ENCODE measurements at places on chromosomes 4 and X.

- no peak for DNase-seq
Measured at GRCh38 chrX:42248226-42248625, 324.9 kb upstream of the CASK start.

DNA sequence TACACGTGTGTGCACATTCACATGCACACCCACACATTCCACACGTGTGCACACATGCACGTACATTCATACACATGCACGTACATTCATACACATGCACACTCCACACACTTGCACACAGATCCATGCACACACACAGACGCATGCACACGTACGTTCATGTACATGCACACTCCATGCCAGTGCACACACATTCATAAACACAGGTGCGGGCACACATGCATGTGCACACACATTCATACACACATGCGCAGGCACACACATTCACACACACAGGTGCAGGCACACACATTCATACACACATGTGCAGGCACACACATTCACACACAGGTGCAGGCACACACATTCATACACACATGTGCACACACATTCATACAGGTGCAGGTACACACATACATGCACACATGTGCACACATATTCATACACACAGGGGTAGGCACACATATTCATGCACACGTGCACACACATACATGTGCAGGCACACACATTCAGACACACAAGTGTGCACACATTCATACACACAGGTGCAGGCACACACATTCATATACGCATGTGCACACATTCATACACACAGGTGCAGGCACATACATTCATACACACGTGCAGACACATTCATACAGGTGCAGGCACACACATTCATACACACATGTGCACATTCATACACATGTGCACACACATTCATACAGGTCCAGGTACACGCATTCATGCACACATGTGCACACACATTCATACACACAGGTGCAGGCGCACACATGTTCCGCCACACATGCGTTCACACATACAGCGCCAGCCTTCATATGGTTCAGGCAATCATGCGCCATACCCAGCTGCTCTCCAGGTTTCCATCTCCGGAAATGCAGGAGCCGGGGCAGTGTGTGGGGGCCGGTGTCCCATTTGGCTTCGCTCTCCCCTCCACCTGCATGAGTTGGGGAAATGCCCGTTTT, 124.8 kb downstream of the HMX1 start:
- DNase-seq: peak; percentile 5

DNA sequence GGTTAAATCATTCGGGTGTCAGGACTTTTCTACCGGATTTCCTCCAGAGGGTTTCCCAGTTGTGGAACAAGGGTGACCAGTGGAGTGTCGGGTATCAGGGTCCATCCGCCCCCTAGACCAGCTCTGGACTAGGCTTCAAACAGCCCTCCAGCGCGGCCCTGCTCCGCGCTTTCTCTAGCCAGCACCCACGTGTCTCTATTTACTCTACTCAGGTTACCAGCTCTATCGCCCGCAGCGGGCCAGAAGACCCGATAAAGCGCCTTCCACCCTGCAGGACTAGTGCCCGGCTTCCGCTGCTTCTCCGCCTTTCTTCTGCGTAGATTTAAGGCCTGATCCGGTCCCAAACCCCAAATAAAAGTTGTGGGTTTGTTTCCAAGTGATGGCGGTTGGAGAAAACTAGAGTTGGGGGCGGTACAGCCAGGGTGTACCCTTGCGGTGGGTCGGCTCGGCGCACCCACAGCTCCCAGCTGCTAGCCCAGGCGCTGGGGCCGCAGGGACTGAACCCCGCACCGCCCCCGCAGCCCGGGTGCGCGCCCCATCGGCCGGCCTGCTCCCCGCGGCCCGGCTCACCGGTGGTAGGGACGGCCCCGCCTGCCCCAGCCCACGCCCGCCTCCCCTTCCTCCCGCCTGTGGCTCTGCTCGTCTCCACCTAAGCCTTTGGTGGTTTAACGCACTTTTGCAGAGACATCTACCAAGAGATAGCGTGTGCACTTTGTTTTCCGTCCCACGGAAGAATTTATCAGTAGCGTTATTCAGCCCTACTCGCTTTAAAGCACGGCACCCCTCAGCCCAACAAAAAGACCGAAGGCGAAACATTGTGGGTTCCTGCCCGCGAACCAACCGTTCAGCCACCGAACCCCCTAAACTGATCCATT, 2.1 kb downstream of the LEF1 start:
- DNase-seq: no peak

- DNase-seq: no peak
Measured at GRCh38 chr4:106195435-106195950, 120.5 kb downstream of the TBCK start.

DNA sequence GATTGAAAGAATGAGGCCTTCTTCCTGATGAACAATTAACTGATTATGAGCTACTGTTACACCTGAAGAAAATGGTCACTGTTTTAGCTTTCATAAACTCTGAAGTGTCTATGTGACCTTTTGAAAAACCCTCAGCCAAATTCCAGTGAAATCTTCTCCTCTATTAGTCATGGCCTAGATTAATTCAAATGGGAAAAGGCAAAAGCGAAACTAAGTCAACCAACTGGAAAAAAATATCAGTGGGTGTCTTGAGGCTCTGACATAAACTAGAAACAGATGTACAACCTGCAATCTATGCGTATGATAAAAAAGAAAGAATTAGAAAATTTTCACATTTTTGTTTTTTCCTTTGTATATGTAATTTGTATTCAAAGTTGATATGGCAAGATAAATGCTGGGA, 169.4 kb upstream of the BANK1 start:
- DNase-seq: no peak

Data from left ventricle myocardium superior (tissue), 1 donor.